Cortex of kidney (tissue), 1 donor: ENCODE measurements at places on chromosomes 5 and 9.

DNA sequence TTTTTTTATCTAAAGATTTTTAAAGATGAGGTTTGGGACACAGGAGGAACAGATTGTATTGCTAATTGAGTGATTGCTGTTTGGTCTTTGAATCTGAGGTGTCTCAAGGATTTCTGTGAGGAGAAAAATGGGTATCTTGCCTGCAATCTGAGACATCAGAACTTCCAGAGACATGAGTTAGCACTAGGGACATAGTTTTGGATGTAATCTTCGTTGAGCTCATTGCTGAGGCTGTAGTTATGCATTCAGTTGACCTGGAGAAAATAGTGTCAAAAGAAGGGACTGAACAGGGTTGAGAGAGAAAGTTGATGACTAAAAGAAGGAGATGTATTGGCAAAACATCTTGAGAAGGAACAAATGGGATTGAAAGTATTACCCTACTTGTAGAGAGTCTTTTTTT lies 24.6 kb downstream of the C9orf85 start:
- no peak for DNase-seq

DNA sequence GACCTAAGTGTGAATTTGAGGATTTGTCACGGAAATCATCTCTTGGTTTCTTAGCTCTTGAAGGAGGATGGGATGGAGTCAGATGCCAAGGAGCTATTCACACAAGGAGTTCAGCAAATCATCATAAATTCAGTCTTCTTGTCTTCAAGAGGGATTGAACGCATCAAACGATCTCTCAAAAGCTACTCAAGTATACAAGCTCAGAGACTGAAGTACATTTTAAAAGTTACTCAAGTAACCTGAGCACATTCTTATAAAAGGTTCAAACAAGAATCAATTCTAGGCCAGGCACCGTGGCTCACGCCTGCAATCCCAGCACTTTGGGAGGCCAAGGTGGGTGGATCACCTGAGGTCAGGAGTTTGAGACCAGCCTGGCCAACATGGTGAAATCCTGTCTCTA lies 21.1 kb upstream of the GOLPH3 start:
- DNase-seq = no peak

DNA sequence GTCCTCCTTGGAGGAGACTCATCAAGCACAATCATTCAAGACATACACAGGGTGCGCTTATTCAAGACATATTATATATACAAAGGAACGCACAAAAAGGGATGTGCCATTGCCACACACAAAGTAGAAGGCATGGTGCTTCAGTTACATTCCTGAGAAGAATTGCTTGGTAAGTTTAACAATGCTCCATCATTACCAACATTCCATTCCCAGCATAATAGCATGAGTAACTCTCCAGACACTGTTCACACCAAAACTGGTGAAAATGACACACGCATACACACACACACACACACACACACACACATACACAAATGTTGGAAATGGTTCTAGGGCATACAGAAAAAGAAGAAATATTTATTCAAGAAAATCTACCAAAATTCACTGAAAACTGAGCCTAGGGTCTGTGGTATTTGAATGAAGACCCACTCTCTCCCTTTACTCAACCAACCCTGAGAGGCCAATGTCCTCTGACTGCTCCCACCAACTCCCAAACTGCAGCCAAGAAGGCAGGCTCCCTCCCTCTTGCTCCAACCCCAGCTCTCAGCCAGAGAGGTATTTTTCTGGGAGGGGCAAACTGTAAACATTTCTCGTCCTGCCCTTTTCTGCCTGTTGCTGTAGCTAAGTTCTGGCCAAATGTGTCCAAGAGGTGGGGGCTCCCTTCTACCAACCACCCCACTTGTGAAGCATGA lies 19.9 kb downstream of the UGT3A1 start:
- no peak for DNase-seq

DNA sequence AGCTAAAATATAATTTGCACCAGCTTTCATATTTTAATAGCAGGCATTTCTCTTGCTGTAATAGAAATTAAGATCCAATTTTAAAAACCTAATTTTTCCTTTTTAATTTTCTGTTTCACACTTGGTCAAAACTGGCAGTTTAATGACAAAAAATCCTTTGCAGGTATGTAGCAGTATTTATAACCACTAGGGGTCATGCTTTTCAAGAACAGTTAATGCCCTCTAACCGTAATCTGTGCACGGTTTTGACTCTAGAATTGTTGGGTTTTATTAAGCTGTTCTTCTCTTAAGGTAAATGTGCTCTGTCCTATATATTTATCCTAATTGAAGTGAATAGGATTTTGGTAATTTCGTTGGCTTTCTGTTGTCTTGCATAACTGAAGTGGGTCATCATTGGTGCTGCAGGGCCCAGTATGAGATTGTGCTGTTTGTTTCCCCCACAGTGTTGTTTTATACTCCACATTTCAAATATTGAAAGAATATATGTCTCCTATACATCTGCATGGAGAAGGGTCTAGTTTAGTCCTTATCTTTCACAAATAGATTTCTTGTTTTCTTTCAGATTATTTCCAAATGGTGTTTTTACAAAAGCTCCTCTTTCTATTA lies 107.4 kb downstream of the SCAMP1 start:
- no peak for DNase-seq

GRCh38 chr5:149820536-149821510 lies 90.7 kb downstream of the PPARGC1B start:
- DNase-seq = no peak

- DNase-seq = no peak
Observed at GRCh38 chr5:180340856-180341255, 12.3 kb downstream of the GFPT2 start.

GRCh38 chr5:170632266-170632984 lies 128.6 kb downstream of the KCNIP1 start:
- DNase-seq = no peak

GRCh38 chr5:96067251-96067650 lies 105.6 kb upstream of the ELL2 start:
- DNase-seq = no peak

GRCh38 chr5:168972731-168973130 lies 328.2 kb downstream of the SLIT3 start:
- DNase-seq = no peak

- DNase-seq = no peak
Observed at GRCh38 chr9:96417661-96418082, 498 bp downstream of the ZNF367 start.

DNA sequence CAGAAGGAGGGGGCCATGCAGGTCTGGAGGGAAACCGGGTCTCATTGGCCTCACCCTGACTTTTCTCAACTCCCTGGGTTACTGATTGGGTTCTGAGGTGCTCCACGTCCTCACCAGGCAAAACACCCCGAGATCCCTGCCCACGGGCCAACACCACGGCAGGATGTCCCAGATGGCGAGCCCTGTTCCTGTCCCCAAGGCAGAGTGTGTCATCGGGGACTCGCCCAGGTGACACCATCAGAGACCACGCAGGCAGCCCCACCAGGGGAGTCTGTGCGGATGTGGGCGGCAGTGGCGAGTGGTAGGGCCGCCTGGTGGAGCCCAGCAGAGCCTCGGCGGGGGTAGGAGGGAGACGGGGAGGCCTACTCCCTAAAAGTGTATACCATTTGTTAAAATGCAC lies 59.0 kb upstream of the UBAC1 start:
- DNase-seq = no peak

- DNase-seq = no peak
Observed at GRCh38 chr5:179290681-179291540, 54.4 kb downstream of the ADAMTS2 start.

GRCh38 chr5:127924606-127925005 lies 159.0 kb upstream of the SLC12A2 start:
- no peak for DNase-seq

DNA sequence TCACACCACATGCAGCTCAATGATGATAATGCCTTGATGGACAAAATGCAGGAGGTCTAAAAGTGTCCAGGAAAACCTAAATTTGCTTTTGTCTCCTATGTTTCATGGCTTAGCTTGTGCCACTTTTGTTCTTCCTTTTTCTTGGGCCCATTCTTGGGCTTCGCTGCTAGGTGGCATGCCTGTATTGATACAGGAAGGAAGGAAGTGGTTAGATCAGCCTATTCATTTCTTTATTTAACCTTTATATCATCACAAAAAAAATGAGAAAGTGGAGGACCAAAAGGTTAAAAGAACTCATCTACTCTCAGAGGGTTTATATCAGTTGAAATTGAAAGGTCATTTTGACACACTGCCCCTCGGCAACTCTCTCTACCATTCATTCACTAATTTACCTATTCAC lies 260.2 kb downstream of the ARHGAP26 start:
- no peak for DNase-seq

DNA sequence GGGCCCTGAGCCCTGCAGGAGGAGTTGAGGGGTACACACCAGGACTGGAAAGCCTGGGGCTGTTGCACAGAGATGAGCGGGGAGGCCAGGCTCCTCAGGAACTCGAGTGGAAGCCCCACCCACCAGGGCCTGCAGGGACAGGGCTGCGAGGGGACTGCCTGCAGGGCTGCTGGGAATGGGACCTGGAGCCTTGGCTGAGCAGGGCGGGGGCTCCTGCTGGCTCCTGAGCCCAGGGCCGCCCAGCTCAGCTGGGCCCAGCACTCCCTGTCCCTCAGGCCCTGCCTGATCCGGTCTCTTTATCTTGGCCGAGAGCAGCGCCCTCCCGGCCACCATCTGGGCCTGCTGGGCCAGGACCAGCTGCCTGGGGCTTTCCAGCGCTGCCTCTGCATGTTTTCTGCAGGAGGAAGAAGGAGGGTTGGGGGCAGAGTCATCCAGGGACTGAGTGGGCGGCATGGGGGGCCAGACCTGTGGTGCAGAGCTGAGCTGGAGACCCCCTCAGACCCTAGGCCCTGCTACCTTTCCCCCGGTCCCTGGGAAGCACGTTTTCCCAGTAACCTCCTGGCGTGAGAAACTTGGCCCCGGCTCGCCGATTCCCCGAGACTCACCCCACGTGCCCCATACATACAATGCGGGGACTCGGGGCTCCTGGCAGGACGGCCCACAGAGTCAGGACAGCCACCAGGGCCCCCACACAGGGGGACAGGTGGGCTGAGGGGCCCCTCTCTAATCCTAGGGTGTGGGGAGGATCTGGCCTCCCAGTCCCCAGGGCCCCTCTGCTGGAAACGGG lies 9.4 kb downstream of the LCN12 start:
- DNase-seq = no peak

GRCh38 chr5:178622679-178623247 lies 4.1 kb downstream of the CLK4 start:
- no peak for DNase-seq

DNA sequence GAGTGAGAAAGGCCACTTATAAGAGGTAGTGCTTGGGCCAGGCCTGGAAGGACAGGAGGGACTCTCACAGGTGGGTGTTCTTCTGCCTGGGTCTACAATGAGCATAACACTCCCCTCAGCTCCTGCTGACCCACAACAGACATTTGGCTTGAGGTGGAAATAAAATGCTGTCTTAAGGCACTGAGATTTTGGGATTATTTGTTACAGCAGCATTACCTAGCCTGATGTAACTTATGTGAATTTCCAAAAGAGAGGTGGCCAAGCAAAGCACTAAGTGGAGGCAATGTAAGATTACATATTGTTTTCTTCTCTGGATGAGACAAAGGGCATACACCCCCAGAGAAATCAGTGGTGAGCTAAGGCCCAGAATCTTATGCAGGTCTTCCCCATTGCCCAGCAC lies 221.5 kb downstream of the PAX5 start:
- no peak for DNase-seq

- no peak for DNase-seq
Observed at GRCh38 chr5:168316139-168316578, 24.7 kb downstream of the WWC1 start.

GRCh38 chr5:158530115-158530514 lies 569.6 kb downstream of the EBF1 start:
- DNase-seq = no peak

- no peak for DNase-seq
Observed at GRCh38 chr9:87054999-87055686, 107.8 kb upstream of the GAS1 start.

GRCh38 chr5:148151872-148152271 lies 16.5 kb upstream of the SPINK14 start:
- DNase-seq = no peak

GRCh38 chr9:98442541-98442940 lies 187.1 kb upstream of the TBC1D2 start:
- no peak for DNase-seq

DNA sequence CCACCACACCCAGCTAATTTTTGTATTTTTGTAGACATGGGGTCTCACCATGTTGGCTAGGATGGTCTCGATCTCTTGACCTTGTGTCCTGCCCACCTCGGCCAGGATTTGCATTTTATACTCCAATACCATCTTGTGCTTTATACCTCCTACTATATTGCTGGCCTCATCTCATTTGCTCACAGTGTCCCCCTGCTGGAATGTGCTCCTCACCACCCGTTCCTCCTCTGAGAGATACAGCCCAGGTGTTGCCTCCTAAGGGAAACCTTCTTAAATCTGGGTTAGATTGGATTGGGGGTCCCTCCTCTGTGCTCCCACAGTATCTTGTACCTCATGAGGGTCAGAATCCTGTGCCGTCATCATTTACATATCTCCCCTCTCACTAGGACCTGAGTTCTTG lies 131.7 kb downstream of the PAPPA start:
- DNase-seq = no peak

- no peak for DNase-seq
Observed at GRCh38 chr5:139094154-139095131, 103.7 kb downstream of the SIL1 start.

- DNase-seq = no peak
Observed at GRCh38 chr9:22278426-22278825, 168.2 kb upstream of the DMRTA1 start.

DNA sequence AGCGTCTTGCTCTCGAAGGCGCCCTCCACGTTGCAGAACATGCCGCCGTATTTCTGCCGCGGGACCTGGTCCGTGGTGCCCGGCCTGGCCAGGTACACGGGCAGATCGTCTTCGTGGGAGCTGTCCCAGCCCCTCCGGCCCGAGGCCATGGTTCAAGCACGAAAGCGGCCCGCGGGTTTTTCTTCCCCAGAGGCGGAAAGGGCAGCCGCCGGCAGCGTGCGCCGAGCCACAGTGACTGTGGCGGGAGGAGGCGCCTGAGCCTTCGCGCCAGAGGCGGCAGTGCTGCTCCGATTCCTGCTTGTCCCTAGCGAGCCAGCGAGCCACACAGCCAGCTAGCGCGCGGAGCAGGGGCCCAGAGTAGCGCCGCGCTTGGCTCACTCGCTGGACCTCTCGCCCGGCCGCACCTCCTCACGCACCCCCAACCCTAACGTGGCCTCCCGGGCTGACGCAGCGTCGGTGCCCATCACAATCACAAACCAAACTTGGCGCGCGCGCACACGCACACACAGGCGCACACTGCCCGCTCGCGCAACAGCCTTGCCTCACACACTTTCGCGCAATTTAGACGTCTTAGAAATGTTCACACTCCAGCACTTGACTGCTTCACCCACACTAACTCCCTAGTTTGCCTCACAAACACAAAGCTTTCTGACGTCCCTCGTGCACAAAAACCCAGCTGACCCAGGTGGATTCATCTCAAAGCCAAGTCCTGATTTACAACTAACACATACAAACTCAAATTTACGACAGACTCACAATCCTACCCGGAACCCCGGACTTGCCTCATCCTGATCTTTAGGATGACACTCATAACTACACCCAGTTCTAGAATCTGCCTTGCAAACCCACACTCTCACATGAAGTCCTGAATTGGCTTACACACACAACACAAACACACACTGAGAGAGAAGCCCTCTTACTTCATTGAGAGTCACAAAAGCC lies at the start of gene DPYSL3:
Gene DPYSL3 (minus strand): TSS at position 359 of the 942 bp plus-strand sequence. CDS start 210 bp downstream, at position 149.
- no peak for DNase-seq

GRCh38 chr5:51632793-51633192 lies 249.5 kb downstream of the ISL1 start:
- no peak for DNase-seq

- no peak for DNase-seq
Observed at GRCh38 chr5:53373451-53374158, 106.8 kb upstream of the FST start.
